ENCODE measurements at places on chromosomes 2 and 18.

DNA sequence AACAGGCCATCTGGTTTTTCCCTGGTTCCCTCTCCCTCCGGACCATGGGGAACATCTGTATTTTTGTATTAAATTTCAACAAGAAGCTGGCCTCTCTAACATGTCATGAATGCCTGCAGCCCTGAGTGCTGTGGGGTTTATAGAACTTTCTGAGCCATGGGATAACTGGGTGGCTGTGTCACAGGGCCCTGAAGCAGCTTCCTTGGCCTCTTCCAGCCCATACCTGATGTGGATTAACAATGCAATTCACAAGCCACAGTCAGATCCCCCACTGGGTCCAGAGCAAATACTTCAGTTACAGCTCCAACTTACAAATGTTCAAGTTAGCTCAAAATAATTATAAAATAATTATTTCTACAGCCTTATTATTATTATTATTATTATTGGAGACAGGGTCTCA is 307.8 kb upstream of the CELF4 start:
- DNase-seq: no peak

GRCh38 chr2:190512539-190513095 is 21.9 kb downstream of the NEMP2 start:
- DNase-seq: no peak

- no peak for DNase-seq
These were observed 5.8 kb downstream of the IL37 start for GRCh38 chr2:112916625-112917247.

DNA sequence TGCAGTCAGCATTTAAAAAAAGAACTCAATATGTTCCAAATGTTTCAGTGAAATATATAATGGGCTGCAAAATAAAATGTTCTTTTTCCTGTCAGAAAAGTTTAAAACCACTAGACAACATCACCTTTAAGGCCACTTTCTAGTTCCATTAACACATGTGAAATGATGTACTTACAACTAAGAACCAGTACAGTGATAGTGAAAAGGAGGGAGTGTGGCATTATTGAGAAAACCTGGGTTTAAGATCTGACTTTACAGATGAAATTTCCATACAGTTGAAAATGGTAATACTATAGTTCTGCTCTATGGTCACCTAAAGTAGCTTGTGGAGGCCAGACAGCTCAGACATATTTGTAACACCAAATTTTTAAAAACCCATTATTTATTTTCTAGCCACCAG is 14.7 kb downstream of the MEX3C start:
- no peak for DNase-seq

DNA sequence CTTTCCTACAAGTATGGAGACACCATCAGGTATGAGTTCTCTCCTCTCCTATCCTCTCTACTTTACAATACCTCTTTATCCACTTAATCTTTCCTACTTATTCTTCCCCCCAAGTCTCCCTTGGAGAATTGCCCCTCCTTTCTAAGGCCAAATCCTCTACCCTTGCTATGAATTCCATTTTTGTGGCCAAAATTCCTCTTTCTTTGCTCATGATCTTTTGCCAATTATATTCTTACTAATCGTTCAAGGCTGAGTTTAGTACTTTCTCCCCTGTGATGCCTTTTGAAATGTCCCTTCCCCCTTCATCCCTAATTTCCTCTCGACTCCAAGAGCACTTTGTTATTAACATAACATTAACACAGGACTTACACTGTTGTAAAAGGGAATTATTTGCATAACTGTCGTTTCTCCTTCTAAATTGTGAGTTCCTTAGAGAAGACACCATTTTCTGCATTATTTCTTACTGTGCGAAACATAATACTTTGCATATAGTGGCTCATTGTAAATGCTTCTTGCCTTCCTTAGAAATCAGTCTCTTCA is 133.4 kb downstream of the KCTD1 start:
- no peak for DNase-seq

DNA sequence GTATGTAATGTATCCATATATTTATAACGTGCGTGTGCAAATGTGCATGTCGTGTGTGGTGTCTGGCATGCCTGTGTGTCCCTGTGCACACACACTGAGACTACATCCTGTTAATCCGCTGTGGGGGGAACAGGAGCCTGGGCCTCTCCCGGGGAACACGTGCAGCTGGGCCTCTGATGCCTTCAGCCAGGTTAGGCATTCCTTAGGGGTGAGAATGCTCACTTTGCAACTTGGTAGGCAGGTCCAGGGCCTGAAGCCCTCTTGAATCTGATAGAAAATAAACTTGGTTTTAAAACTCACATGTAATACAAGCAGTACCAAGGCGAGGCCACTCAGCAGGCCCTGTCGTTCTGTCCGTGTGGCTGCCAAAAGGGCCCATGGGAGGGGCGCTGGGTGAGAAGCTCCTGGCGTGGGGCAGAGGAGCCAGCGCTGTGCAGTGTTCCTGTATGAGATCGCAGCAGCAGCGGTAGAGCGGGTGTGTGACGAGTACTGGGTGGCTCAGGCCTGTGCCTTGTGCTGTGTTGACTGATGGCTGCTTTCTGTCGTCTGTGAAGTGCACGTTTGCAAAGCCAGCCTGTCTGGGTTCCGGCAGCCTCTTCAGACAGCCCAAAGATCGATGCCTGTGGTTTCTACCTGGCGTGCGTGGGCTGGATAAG is 16.2 kb downstream of the SALL3 start:
- DNase-seq: no peak

DNA sequence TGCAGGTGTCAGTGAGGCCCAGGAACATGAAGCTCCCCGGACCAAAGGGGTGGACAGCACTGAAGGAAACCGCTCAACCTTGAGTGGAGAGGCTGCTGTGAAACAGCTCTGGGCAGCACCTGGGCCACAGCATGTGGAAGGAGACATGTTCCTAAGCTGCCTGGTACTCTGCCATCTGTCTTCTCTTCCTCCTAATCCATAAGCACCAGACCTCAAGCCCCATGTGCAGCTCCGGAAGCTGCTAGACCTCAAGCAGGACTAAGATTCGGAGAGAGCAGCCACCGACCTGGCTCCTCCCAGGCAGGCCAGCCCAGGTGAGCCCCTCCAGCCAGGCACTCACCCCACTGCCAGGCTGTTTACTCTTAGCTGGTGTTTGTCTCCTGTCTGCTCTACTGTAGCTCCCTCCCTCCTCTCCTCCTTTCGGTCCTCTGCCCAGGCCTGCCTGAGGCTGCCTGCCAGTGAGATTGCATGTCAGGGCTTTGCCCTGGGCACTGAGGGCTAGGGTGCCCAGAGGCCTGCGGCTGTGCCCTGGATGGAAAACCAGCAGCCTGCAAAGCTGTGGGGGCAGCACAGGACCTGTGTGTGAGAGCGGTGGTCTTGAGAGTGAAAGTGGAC is 53.7 kb downstream of the BCL11A start:
- DNase-seq: no peak

DNA sequence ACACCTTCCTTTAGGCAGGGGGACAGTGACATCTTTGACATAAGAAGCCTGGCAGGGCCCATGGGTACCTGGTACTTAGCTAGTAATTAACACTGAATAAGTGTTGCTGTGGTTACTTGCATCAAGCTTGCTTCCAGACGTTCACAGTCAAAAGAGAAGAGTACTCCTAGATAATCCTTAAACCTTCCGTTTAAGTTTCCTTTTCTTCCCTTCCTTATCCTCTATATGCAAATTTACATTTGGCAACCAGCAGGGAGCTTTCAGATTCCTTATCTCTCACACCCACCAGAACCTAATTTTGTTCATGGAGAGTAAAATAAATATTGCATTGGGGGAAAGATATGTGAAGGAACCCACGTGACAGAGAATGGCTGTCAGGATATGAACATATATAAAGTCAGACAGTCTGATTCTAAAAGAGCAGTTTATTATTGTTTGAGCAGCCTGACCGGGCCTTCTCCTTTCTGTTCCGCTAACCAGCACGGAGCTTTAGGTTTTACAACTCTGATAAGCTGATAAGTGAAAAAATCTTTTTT is 7.8 kb upstream of the RAB31 start:
- DNase-seq: no peak

DNA sequence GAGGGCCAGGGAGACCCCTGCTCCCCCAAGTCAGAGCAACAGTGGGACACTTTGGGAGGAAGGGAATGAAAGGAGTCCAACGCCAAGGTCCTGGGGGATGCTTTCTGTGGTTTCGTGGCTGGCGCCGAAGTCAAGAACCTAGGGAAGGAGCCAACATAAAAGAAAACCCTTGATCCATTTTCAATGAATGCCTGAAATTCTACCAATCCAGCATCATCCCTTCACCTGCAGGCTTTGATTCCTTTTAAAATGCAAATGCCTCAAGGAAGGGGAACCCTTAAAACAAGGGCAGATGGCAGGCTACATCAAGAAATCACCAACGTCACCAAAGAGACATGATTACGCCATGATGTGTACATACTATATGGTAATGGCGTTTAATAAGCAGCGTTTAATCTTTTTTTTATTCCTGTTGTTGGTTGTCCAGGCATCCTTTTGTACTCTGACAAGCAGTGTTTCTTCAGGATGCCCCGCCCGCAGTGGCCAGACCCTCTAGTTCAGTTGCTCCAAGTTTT is 123.3 kb upstream of the SLC1A4 start:
- DNase-seq: no peak

DNA sequence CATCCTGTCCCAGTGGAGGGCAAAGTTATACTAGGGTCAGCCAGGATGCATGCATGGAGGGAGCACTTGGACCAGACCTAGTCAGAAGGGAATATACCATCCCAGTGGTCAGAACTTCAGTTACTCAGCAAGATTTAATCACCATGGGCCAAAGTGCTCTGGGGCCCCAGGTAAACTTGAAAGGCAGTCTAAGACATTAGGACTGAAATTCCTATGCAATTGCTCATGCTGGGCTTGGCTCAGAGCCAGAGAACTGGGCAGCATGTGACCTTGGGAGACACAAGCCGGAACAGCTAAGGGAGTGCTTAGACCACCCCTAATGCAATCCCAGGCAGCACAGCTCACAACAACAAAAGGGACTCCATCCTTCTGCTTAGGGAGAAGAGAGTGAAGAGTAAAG is 401.3 kb downstream of the KCNJ3 start:
- no peak for DNase-seq

GRCh38 chr2:49265471-49265870 is 111.2 kb upstream of the FSHR start:
- no peak for DNase-seq

DNA sequence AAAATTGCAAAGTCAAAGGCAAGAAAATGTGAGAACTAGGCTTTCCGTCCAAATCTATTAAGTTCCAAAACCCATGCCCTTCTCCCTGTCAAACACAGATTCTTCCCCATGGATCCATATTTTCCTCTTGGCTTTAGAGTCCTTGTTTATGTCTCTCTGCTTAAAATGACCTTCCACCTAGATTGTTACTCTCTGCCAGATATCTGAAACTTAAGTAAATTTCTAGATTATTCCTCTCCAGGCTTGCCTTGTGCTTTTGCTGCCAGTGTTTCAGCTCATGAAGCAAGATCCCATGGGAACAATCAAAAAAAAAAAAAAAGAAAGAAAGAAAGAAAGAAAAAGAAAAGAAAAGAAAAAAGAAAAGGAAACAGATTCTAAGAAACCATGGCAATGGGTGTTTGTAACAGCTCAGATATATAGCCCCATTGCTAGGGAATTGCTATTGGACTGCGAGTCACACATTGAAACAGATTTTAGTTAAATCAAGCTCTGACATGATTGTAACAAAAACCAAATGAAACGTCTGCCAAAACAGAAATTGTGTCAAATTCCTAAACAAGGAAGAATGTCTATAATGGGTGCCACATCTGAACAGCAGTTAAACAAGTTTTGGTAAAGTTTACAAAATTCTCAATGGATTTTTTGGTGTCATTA is 660.7 kb upstream of the CNTNAP5 start:
- no peak for DNase-seq

DNA sequence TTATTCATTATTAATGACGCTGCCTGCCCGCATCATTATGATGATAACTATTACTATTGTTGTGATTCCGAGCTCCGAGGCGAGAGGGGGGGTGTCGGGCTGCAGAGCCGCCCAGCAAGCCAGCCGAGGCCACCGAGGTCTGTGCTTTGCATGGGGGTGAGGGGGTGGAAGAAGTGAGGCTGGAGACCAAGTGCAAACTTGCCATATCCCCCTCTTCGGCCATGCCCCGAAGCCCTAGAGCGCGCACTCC is 3.6 kb downstream of the BCL11A start:
- no peak for DNase-seq

DNA sequence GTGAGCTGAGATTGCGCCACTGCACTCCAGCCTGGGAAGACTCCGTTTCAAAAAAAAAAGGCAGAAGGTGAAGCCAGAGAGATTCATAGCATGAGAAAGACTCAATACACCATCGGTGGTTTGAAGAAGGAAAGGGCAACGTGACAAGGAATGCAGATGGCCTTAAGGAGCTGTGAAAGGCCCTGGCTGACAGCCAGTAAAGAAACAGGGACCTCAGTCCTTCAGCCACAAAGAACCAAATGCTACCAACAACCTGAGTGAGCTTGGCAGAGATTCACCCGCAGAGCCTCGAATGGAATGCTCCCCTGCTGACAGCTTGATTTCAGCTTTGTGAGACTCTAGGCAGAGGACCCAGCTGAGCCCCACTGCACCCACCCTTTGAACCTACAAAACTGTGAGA is 154.9 kb upstream of the NDUFV2 start:
- DNase-seq: no peak

DNA sequence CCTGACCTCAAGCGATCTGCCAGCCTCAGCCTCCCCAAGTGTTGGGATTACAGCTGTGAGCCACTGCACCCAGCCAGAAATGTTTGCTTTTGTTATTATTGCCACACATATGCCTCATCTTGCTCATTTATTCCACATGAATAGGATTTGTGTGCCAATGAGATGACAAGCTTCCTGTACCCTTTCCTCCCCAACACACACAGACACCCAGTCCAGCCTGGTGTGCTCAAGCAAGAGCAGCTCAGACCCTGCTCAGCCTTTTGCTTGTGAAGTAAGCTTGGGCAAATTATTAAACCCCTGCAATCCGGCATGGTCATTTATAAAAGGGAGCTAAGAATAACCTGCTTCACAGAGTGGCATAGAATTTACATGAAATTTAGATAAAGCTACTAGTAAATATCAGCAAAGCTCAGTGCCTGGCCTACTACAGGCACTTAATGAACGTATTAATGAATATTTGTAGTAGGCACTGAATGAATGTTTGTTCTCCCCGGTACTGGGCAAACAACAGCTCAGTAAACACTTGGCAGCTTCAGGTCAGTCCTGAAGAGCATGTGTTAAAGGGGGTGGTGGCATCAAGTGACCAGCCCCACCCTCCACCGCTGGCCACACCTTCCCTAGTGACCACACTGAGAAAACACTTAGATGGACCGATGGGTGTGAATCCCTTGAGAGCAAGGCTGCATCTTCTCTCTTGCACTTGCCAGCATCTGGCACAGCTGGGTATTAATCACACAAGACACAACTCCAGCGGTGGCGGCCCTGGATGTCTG is 280.2 kb downstream of the SRBD1 start:
- DNase-seq: no peak

DNA sequence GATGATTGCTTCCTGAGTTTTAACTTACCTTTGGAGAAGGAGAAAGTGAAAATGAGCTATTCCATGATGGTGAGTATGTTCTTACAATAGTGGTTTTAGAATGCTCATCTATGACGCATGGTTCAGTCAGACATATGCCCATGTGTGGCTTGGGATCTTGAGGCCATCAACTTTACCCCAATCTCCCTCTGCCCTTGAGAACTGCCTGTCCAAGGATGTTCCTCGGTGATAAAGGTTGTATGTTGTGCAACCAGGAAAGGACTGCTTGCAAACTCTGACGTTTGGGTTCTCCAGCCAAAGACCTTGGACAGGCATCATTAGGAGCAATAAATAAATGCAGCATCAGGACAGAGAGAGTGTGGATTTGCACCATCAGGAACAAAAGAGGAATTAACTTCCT is 165.0 kb downstream of the ZEB2 start:
- no peak for DNase-seq

Measured in activated CD8-positive, alpha-beta memory T cell treated with anti-CD3 and anti-CD28 coated beads for 24 hours (primary cell).